ENCODE measurements at places on chromosomes 12 and 14. TPM values are rescaled to one million over a fixed set of nuclear protein-coding genes. Genes with fewer than 3 reads are reported as not detected.

The LMBR1L gene
- 54.3 TPM for total RNA-seq

The ANGEL1 gene
- total RNA-seq = 24.1 TPM

The CRIP2 gene
- total RNA-seq = 191 TPM

The PRMT5 gene
- 38.9 TPM for total RNA-seq

The MPHOSPH9 gene
- total RNA-seq = 20.3 TPM

The TSPAN8 gene
- 11.2 TPM for total RNA-seq

The FLRT2 gene
- 13.3 TPM for total RNA-seq

The BEST3 gene
- not detected for total RNA-seq

The ITGB7 gene
- 7.7 TPM for total RNA-seq

The INHBC gene
- not detected for total RNA-seq
